ENCODE measurements at places on chromosomes 4 and X.

- DNase-seq, result no peak
Observed at GRCh38 chr4:128951316-128951715, 141.8 kb downstream of the JADE1 start.

DNA sequence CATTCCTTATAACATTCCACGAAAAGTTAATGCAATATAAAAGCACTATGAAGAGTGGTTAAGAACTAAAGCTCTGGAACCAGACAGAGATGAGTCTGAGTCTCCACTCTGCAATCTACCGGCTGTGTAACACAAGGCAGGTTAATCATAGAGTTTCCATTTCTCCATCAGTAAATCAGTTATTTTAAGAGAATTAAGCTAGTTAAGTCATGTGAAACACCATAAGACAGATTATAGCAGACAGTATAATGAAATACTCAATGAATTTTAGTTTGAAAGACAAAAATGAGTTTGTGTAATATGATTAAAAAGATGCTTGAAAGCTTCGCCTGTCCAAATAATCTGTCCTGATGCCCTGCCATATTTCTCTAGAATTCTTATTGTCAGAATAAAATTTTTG, 282.6 kb upstream of the ACTRT1 start:
- no peak for DNase-seq

DNA sequence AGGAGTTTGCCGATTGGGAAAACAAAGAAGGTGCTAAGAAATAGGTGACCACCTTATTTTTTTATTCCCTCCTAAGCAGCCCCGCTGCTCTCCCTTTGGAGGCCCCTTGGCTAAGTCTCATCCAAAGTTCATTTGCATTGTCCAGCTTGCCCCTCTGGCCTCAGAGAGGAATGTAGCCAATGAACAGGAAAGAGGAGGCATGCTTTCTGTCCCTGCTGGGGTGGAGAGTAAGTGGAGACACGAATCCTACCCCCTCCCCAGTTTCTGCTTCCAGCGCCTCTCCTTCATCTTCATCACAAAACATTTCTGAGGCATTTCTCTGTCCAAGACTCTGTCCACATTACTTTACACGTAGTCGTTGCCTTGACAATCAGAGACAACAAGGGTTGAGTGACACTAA, 38.7 kb downstream of the NLGN3 start:
- no peak for DNase-seq

DNA sequence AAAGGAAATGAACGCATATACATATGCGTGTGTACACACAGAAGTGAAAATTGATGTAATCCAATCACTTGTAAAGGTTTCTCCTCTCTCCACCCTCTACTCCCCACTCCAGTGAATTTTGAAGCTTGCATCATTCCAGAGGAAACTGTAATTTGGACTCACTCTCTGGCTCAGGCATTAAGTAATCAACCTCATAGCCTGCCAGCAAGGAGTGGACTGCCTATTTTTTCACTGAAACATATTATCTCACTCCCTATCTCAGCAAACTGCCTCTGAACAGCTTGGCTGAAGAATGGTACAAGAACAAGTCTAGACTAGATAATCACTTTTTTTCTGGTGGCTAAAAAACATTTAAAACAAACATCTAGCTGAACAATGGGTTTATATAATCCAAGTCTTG, 124.2 kb downstream of the C4orf51 start:
- DNase-seq, result peak; percentile 50

- no peak for DNase-seq
Observed at GRCh38 chr4:175376287-175376977, 435.6 kb downstream of the GPM6A start.

DNA sequence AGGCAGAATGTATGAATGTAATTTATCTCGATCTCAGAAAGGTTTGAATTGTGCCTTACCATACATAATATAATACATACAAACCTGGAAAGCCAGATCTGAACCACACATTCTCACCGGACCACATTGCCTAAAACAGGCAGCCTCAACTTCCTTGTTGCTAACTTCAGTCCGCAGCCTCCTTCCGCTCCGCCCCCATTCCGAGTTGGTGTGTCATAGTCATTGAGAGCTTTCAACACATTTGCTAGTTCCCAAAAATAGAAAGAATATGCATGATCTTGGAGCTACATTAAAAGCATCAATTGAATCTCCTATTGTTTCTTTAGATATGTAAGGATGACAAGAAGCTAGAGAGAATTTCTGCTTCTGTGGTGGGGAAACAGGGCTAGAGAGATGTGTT, 127.2 kb downstream of the ARHGEF9 start:
- no peak for DNase-seq

Measured in NCI-H69 (cell line).